ENCODE measurements at places on chromosomes 7 and 10.

GRCh38 chr10:93656155-93656554, 43.8 kb downstream of the PDE6C start:
- no peak for DNase-seq

DNA sequence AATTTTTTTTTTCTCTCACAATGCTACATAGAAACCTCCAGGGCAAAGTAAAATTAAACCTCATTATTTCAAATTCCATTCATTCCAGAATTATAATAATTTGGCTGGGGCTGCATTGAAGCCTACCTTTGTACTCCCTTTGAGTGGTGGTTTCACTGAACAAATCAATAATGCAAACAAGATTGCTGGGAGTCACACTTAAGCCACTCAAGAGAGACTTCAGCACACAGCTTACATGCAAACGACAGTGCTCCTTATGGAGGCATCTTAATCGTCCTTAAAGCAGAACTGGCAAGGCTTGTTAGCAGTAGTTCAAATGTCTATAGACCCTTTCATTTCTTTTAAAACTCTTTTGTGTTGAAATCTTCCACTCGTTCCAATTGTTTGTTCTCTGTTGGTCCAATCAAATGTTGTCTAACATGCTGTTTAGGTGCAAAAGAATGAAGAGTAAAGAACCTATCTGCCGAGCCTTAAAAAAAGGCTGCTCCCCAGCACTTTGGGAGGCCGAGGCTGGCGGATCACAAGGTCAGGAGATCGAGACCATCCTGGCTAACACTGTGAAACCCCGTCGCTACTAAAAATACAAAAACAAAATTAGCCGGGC, 294.9 kb downstream of the FGFR2 start:
- no peak for DNase-seq

- no peak for DNase-seq
These were observed 40.5 kb downstream of the AMZ1 start for GRCh38 chr7:2728316-2729030.

DNA sequence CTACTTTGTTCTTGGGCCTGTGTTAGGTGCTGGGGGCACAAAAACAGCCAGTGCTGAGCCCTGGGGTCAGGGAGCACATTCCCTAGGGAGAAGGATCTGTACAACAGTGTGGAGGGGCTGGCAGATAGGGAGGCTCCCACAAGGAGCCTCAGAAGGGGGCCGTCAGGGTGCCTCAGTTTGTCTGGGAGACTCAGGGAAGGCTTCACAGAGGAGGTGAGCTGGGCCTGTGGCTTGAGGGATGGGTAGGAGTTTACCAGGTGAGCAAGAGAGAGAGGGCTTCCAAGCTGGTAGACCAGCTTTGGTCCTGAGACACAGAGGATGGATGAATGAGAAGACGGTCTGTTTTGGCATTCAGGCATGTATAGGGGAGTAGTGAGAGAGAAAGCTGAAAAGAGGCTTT, 52.1 kb downstream of the CAMK1D start:
- DNase-seq = no peak

DNA sequence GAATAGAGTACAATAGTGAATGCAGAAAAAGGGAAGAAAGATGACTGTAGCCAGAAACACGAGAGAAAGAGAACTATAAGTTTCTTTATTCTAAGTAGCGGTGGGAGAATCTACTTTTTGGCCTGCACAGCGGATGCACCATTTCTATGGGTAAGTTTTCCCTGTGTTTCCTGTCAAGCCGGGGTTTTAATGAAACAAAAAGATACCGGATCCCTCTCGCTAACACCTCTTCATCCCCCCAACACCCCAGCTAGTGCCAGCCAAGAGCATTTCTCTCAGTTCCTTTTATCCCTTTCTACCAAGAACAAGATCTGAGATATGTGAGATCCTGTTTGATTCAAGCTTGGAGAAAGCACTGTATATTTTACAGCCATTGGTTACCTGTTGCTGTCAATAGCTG, 14.7 kb downstream of the PTPRZ1 start:
- no peak for DNase-seq

DNA sequence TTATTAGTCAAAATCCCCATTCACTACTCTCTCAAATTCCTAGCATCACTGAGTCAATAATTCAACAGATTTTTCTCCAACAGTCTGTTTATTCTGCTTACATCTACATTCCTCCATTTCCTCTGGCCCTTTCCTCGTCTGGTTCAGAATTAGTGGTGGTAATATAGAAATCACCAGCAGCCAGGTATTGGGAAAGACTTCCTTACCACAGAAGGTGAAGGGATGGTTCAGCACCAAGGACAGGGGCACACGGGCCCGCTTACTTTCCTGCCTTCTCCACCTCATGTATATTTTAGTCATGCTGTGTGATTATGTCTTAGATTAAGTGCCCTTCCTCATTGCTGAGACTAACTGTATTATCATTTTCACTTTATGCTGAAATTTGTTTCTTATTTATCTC, 70.4 kb upstream of the APBB1IP start:
- DNase-seq = peak; percentile 59

DNA sequence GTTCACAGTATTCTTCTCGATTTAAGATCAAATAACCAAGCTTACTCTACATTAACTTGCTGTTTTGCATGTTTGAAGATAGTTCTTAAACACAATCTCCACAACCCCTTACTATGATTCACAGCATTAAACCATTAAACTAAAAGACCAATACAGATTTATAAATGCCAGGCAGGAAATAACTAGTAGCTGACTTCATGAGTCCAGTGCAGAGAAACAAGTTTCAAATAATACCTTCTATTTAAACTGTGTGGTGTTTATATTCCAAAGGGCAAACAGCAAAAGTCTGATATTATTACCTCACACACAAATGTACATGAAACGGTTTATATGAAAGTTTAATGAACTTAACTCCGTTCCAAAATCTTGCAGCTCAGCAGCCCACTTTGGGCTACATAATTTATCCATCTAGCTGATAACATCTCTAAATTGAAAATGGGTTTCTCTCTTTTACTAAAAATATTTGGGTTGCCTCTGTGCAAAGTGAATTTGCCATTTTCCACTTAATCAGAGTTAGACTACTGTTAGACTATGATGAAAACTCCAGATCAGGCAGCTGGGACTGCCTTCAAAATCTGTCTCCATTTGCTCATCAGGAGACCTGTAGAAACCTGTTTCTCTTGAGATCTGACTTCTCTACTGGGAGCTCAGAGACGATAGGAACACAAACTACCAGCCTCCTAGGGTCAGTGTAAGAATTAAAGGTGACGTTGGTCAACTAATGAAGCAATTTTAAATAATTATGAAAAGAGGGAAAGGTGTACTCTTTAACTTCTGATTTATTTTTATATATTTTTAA, 287.3 kb downstream of the FZD1 start:
- DNase-seq = no peak

GRCh38 chr10:130396044-130396443, 259.9 kb downstream of the GLRX3 start:
- DNase-seq = no peak

- DNase-seq = no peak
These were observed 47.7 kb upstream of the WAPL start for GRCh38 chr10:86569335-86569734.

GRCh38 chr7:110168010-110168409, 922.9 kb upstream of the LRRN3 start:
- no peak for DNase-seq

DNA sequence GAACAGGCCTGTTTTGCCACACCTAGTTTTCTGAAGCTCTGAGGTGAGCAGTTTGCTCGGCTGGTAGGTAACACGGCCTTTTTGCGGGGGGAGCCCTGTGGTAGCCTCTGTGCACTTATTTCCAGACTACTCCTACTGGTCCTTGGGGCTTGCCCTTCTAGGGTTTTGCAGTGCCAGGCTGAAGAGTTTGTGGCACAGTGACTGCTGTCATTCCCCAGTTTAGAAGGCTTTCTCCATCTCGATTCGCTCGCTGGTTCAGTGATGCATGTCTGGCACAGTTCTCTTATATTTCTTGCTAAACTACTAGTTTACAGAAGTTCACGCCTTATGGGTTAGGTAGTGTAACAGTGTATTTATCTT, 711 bp downstream of the KIF20B start:
- DNase-seq = peak; percentile 49

- no peak for DNase-seq
These were observed 10.3 kb downstream of the TBL2 start for GRCh38 chr7:73567846-73568685.

GRCh38 chr10:25014579-25014978, 1.4 kb downstream of the ENKUR start:
- no peak for DNase-seq

- no peak for DNase-seq
These were observed 96.3 kb downstream of the RAB11FIP2 start for GRCh38 chr10:117950408-117950807.

DNA sequence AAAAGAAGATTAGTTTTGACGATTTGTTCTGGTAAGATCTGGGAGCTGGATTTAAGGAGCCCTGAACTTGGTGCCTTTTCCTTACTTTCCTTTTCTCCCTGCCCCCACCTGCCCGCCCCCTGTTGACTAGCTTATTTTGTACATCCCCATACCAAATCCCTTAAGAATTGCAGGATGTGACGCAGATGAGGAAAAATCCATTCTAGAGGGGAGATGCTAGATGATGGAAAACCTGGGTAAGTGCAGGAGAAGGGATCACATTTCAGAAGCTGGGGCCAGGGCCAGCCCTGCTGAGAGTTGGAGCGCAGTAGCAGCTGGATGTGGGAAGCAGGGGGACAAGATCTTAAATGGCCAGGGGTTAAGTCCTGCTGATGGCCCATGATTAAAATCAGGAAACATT, 93.9 kb downstream of the CCDC3 start:
- no peak for DNase-seq

DNA sequence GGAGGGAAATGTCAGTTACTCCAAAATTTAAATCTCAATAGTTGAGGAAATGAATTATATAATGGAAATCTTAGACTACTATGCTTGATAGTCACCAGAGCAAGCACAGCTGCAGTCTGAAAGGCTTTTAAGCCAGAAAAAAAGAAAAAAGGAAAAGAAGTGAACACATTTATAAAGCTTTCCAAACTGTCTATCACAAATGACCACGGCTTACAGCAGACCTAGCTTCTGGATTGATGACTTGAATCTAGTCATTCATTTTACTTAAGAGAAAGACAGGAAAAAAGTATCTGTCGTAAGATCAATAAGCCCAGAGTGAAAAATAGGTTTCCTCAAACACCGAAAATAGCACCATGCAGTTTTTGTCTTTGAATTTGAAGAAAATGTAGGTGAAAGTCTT, 67.9 kb upstream of the OGDHL start:
- DNase-seq = no peak

GRCh38 chr7:28018020-28018419, 162.6 kb downstream of the JAZF1 start:
- no peak for DNase-seq

- no peak for DNase-seq
These were observed 32.5 kb upstream of the EFCAB10 start for GRCh38 chr7:105613611-105614330.

DNA sequence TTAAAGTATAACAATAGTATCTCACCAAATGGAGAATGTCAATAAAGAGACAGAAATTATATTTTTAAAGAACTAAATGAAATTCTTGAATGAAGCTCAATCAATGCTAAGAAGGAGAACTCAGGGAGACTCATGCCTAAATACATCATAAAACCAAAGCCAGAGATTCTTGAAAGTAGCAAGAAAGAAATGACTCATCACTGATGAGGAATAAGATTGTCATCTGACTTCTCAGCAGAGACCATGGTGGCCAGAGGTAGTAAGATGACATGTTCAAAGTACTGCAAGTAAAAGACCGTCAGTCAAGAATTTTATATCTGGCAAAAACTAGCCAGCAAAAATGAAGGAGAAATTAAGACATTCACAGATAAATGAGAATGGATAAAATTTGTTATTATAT, 399.0 kb downstream of the GRID1 start:
- no peak for DNase-seq

DNA sequence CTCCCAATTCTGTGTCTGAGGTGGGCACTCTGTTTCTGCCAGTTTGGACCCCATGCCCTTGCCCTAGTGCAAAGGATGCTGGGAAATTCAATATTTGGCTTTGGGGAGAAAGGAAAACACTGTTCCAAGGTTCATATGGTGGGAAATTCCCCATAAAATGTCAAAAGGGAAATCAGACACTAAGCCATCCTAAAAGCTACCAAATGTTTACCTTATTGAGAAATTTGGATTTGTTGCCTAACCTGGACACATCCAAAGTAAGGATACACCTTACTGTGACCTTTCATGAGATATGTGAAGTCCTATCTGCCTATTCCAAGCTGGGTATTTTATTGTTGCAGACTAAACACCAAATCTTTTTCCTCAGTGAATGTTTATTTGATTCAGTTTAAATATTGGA, 109.1 kb downstream of the CYP26A1 start:
- no peak for DNase-seq

GRCh38 chr10:4051011-4051640, 266.1 kb upstream of the KLF6 start:
- DNase-seq = no peak

DNA sequence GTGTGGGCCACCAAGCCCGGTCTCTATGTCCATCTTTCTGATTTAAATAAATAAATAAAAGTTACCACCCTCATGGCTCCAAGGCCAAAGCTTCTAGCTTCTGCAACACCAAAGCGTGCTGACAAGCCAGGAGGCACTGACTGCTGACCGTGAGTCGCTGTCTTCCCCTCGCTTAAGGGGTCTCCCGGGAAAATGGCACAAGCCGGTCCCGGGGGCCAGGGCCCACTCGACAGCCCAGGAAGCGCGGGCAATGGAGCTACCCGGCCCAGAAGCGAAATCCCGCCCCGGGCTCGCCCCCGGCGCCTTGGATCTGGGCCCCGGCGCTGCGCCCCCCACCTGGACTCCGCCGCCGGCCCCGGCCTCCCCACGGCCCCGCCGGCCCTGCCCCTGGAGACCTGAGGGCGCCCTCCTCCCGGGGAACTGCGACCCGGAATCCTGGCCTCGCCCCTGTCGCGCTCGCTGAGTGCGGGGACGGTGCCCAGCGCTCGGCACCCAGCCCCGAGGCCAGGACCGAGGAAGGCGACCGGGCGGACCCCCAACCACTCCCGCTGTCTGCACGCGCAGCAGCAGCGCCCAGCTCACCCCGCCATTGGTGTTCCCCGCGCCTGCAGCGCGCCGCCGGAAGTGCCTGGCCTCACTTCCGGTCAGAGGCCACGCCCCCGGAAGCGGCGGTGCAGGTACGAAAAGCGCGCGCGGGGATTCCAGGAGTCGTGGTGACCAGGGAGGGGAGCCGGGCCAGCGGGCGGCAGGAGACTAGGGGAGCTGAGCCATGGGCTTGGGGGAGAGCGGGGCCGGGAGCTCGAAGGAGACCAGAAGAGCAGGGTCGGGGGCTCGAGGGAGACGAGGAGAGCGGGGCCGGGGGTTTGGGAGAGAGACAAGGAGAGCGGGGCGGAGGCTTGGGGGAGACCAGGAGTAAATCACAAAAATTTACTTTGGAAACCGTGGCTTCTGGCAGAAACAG, at the start of the genes MRM2 and NUDT1:
MRM2 (minus strand) TSS at position 626 of the 961 bp plus-strand sequence; CDS start at position 590, 36 bp downstream.
NUDT1 (plus strand) TSS at position 647 of the 961 bp plus-strand sequence. CDS start 2,349 bp downstream, outside the sequence.
- peak; percentile 84 for DNase-seq

GRCh38 chr7:93004906-93005305, 112.9 kb downstream of the SAMD9 start:
- no peak for DNase-seq

All from activated CD4-positive, alpha-beta T cell treated with anti-CD3 and anti-CD28 coated beads for 36 hours (primary cell).